ENCODE measurements at places on chromosomes 12 and 14.

- no peak for DNase-seq
Observed at GRCh38 chr12:49889361-49890095, 14.2 kb downstream of the FAIM2 start.

GRCh38 chr14:72758993-72759392 is 134.9 kb downstream of the DPF3 start:
- DNase-seq = no peak

- DNase-seq = no peak
Observed at GRCh38 chr14:70032447-70032846, 153.2 kb downstream of the SMOC1 start.

DNA sequence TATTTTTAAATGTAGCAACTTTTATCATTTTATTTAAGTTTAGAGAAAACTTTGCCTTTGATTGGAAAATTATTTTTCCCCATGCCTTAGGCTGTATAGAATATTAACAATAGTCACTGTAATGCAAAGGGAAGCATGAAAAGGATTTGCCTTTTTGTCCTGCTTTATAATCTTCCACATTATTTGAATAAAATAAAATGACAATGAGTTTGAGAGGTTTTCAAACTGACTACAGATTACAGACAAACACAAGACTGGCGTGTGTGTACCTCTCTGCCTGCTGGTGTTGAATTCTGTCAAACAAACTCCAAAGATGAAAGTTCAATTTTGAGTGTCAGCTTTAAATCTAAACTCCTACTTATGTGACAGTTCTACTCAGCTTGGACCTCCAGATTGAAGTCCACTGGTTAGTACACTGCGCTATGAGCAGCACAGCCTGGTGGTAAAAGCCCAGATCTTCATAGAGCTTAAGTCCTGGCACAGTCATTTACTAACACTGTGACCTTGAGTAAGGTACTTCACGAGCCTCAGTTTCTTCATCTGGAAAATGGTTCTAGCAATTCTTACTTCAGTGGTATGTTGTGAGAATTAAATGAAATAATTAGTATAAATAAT is 98.3 kb upstream of the CPNE8 start:
- DNase-seq = no peak

DNA sequence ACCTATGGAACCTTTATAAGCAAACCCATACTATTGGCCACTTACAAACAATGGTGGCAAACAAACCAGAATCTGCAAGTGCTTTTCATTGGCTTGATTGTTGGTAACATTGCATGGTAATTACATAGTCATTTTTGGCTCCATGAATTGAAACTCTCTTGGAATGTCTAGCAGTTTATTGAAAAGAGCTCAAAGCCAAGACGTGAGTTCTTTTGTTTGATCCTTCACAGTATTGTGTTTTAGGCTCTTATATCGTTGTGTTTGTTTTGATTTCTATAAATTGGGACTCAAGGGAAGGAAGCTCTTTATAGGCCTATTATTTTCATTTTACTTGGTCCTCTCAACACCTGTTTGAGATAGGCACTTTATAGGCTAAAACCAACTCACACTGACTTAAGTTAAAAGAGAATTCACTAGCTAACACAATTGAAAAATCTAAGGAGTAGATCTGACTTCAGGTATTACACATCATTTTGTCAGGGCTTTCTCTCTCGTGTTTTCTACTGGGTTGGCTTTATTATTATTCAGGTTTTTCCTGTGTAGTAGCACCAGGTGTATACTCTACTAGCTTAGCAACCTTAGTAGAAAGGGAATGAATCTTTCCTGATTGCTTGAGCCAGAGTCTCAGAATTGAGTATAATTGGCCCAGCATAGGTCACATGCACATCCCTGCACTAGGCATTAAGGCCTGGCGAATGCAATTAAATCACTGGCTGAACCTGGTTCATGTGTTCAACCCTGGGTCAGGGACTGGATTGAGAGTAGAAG is 341.4 kb downstream of the RAD51B start:
- no peak for DNase-seq

GRCh38 chr12:24356240-24356804 is 406.9 kb upstream of the SOX5 start:
- DNase-seq = no peak

DNA sequence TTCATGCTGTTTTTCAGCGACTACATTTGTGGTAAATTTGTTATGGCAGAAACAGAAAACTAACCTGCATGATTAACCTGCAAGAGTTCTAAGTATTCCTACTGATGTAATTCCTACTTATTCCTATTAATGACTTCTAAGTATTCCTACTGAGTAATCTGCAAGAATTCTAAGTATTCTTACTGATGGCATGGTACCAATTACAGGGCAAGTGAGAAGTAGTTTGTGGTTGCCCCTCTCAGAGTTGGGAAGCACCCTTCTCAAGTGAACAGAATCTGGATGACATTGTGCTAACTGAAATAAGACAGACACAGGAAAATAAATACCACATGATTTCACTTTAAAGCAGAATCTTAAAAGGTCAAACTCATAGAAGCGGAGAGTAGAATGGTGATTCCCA is 100.9 kb upstream of the CPNE8 start:
- no peak for DNase-seq

DNA sequence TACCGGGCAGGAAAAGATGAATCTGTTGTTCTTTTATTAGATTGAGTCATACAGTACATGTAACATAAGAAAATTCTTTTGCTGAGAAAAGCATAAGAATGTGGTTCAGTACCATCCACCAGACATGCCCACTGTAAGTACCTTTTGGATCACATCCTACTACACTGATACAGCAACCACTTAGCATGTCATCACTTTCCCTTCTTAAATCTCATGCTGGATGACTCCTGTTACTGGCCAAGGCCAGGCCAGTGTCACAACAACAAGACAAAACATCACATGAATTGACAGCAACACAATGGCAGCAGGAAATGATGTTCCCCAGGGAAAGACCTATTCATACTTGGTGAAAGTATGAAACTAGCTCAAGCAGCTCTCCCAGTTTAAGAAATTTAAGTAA is 46.4 kb downstream of the STXBP6 start:
- no peak for DNase-seq

GRCh38 chr12:93984005-93984404 is 164.4 kb upstream of the PLXNC1 start:
- no peak for DNase-seq

DNA sequence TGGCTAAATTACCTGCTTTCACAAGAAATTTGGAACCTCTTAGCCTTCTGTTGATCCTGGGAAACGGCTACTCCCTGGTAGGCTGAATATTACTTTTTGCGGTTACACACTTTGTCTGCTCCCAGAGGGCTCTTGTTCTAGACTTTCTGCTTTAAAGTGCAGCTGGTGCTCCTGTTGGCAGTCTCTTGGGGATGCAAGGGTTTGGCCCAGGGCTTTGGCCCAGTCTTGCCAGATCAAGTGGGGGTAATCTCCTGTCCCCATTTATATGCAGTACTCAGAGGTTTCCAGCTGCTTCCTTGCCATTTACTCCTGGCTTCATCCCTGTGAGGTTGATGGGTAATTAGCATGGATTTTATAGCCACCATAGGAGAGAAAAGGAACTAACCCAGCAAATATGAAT is 558.2 kb upstream of the MIS18BP1 start:
- no peak for DNase-seq

GRCh38 chr12:47328831-47329545 is 249.2 kb upstream of the AMIGO2 start:
- no peak for DNase-seq

DNA sequence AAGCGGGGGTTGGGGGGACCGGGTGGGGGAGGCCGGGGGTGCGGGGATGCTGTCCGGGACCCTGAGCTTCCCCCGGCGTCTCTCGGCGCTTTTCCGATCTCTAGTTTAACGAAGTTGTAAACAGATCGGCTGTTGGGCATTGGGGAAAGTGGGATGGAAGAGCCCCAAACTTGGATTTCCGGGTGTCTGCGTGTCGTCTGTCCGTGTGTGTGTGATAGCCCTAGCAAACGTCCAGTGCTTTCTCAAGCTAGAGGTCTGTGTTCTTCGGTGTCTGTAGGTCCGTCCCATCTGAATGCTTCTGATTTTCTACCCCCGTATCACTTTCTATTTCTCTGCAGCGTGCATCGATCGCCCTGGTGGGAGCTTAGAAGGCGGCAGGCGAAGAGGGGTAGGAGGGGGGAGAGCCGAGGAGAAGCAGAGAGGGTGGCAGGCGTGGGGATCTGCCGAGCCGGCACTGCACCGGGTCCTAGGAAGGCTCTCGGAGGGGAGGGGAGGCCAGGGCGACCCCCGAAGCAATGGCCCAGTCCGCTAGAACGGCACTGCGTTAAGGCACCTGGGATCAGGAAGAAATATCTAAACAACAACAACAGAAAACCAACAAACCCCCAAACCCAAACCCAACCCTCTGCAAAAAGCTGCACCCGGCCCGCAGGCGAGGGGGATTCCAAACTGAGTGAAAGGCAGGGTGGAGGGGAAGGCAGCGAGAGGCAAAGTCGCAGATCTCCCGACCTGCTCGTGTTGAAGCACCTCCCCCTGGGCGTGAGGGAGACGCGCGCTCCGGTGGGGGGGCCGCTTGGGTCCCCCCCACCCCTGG is 1.0 kb downstream of the KCNA1 start:
- no peak for DNase-seq

DNA sequence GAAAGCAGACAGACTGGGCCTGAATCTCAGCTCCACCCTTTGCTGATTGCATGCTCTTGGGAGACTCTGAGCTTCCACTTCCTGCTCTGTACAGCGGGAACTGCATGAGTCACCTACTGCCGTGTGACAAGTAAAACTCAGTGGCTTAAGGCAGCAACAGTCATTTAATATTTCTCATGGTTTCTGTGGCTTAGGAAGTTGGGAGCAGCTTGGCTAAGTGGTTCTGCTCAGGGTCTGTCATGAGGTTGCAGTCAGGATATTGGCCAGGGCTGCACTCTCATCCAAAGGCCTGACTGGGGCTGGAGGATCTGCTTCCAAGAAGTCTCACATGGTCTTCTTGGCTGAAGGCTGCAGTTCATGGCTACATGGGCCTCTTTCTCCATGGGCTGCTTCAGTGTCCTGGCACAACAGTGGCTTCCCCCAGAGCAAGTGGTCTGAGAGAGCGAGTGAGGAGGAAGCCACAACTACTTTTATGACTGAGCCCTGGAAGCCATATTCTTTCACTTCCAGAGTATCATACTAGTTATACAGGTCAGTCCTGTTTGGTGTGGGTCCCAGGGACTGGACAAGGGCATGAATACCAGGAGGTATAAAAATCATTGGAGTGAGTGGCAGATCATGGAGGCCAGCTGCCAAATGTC is 49.7 kb downstream of the FAM222A start:
- no peak for DNase-seq

DNA sequence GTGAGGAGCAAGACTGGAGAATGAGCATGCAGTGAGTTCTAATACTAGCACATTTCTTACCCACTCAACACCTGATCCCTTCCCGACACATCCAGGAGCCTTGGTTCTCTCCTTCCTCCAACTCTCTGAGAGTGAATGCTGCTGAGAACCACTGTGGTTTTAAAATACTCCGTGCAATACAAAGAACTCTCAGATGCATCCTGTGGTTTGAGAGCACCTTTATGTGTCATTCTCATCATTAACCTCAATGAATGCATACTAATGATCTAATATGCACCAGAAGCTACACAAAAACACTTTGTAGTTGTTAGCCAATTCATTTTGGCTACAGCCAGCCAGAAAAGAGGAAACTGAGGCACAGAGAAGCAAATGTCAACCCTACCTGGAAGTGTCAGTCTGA is 87.6 kb downstream of the GALNT8 start:
- no peak for DNase-seq

DNA sequence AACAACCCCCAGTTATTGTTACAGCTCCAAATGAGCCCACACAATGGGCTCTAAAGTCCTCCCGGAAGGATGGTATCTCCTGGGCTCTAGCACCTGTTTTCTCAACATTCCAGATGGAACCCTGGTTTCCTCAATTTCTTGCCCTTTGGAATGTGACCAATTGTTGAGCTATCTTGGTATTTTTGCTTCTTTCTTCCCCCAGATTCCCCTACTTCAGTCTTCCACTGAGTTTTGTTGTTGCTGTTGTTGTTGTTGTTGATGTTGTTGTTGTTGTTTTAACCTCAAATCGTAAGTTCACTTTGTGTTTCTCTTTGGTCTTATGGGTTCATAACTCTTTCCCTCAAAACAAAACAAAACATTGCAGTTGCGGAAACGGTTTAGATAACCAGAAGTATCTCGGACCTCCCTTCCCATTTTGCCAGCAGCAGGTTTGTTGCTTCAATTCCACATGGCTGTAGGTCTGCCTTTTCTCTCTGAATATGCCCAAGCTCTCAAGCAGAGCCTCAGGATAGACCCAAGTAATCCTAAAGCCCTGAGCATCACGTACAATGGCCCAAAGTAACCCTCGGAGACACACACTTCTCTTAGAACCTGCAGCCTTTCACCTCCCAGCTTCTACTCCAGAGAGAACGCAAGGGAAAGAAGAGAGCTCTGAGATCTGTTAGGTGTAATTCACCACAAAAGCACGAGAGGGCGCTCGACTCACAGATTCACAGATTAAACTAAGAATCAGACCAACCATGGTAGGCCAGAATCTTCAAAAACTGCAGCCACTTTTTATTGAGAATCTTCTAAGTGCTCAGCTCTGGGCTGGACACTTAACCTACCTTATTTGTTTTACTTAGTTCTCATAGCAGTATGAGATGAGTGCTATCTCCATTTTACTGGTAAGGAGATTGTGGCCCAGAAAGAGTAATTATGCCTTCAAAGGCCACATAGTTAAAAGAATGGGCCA is 1.0 kb upstream of the DDX23 start:
- peak; percentile 57 for DNase-seq

- DNase-seq = no peak
Observed at GRCh38 chr12:122005252-122005776, 16.4 kb upstream of the BCL7A start.

GRCh38 chr12:51021694-51022093 is 4.5 kb downstream of the SLC11A2 start:
- no peak for DNase-seq

DNA sequence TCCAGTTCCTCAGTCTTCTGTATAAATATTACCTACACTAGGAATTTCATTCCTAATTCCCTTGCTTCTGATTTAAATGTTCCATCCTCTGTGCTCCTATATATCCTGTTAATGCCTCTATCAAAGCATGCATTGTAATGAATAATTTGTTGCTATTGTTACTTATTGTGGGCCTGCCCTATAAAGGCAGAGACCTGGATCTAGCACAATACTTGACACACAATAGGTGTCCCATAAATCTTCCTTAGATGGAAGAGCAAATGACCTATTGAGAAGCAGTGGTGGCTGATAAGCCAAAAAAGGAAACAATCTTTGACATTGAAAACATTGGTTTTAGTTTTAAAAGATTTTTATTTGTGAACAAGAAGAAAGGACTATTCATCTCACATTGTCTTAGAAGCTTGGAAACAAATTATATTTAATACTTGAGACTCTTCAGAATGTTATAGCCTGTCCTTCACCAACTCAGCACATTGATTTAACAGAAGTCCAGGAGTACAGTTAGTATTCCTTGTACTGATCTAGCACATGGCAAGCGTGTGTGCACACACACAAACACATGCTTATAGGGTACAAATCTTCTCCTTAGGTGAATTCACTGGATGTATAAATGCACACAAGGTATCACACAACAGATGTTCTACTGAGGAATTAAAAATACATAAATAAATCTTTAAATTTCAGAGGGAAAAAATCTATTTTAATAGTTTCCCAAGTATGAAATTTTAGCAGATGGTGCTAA is 135.9 kb downstream of the DUSP6 start:
- no peak for DNase-seq

- no peak for DNase-seq
Observed at GRCh38 chr12:24770821-24771220, 178.1 kb downstream of the BCAT1 start.

Measured in DMS 273 treated with DMSO at 0.1 percent for 48 hours (cell line).